ENCODE measurements at places on chromosomes 3 and 15.

DNA sequence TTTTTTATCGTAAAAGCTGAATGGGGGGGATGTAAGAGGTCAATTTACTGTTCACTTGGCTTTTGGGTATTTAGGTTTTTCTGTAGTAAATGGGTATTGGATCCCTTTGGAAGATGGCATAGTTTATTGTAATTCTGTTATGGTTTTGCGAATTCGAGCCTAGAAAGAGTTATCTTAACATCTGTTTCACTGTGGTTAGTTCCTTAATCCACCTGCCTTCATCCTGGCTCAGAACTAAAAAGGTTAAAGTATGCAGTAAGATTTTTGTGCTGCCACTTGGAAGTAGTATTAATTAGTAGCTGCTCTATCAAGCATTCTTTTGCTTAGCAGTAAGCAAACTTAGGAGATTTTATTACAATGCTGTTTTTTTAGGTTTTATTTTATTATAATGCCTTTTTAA lies 62.4 kb downstream of the ARIH1 start:
- DNase-seq = no peak

DNA sequence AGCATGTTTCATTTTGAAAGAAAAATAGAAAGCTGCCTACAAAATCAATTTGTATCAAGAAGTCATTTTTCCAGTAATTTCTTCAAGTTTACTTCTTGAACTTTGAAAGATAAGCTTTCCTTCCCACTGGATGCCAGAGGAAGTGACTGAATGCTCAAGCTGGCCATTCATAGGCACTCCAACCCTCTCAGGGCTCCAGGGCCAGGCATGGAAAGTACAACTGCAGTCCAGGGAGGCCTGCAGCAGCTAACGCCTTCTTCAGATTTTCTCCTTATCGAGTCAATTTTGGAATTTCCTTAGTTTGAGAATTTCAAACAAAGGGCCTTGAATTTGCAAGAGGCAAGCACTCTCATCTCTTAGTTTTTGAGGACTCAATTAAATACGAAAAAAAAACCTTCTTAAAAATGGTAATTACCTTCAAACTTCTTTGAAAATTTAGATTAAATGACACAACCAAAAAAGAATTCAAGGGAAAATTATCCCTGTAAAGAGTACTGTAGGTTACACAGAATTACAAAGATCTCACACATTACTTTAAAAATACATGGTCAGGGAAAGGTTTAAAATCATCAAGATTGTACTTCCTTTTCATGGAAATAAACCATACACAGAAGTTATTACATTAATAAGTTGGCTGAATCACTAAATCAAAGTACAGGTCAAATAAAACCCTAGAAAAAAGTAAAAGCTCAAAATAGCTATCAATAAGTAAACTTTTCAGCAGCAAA lies 2.5 kb downstream of the UBP1 start:
- DNase-seq = peak; percentile 25

GRCh38 chr3:87045473-87045872 lies 54.5 kb upstream of the VGLL3 start:
- no peak for DNase-seq

DNA sequence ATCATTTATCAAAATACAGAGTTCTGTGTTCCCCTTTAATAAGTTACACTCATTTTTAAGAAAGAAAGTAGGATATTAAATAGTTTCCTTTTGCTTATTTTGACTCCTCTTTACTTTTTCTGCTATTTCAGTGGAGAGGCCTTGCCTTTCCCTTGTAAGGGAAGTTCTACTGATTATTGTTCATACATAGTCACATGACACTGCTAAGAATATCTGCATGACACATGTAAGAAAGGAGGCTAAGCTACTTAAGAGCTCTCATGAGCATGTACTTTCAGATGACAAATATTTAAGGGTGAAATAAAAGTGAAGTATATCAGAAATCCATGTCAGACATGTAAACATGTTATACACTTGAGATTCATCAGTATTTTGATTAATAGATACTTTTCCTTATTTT lies 39.0 kb downstream of the MYRIP start:
- DNase-seq = no peak

- no peak for DNase-seq
Observed at GRCh38 chr3:4716706-4717362, 223.7 kb downstream of the ITPR1 start.

GRCh38 chr3:14492948-14493881 lies 46.9 kb downstream of the GRIP2 start:
- no peak for DNase-seq

DNA sequence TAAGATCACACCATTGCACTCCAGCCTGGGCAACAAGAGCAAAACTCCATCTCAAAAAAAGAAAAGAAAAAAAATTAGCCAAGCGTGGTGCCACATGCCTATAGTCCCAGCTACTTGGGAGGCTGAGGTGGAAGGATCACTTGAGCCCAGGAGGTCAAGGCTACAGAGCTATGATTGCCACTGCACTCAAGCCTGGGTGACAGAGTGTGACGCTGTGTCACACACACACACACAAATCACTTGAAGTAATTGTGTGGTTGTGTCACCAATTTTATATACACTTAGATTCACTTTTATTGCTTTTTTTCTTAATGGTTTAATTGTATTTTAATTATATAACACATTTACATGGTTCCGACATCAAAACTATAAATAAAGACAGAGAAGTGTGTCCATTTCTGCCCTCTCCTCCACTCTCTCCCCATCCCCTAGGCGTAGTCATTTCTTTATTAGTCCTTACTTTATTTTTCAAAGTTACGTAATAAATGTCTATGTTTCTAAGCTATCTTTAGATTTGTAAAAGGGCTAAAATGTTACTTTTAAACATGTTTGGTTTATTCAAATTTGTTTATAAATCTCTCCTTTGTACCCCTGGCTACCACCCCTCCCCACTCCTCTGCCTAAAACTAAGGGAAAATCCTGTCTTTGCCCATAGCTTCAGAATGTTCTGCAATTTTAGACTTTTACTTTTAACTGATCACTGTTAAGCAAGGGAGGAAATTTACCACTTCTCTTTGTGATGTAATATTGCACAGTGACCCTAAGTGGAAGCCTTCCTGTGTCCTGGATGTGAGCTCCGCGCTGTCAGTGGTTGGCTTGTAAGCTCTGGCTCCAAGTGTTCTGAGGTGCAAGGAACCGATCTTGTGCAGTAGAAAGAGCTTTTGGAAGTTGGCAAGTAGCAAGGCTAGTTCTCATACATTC lies 10.8 kb upstream of the VILL start:
- DNase-seq = peak; percentile 88

DNA sequence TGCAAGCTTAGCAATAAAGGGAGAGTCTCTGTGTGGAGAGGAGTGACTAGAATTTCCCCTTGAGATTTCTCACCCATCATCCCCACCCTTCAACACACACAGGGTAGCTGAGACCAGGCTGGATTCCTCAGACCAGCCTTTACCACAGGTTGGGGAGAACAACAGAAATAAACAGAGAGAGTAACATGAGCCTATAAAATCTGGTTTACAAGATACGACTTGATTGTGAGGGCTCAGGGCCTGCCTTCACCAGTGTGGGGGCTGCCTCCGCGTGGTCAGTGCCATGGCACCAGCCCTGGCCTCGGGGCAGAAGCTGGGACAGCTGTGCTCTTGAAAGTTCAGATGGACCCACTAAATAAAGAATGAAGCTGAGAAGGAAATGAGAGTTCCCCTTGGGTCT lies 14.6 kb upstream of the MAGEF1 start:
- DNase-seq = no peak

- no peak for DNase-seq
Observed at GRCh38 chr3:140303875-140304274, 368.9 kb downstream of the CLSTN2 start.

DNA sequence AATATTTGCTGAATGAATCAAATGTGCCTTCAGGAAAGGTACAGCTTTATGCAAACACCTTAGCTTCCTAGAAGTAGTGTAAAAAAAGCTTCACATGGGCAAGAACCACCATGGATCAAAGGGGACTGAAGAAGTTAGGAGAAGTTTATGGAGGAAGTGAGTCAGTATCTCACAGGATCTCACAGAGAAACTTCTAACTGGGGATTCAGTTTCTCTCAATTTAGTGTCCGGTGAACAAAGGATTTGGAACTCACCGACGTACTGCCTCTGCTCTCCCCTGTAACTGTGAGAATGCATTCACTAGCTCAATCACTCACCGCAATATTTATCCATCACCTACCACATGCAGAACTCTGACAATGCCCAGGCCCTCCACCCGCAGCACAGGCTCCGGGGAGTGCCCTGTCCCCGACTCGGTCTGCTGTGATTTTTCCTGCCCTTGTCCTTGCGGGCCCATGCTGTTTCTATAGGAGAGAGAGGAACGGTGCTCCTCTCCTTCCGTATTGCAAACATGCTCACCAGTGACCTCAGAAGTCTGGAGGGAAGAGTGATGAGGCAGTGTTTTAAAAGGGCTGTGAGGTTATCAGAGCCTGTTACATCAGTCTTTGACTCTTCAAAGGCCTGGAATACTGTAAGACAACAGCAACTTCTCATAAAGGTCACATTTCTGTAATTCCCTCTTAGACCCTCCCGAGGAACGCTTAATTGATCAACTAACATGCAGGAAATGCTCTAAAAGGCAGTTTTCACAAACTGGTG lies 222.5 kb upstream of the ICE2 start:
- no peak for DNase-seq

DNA sequence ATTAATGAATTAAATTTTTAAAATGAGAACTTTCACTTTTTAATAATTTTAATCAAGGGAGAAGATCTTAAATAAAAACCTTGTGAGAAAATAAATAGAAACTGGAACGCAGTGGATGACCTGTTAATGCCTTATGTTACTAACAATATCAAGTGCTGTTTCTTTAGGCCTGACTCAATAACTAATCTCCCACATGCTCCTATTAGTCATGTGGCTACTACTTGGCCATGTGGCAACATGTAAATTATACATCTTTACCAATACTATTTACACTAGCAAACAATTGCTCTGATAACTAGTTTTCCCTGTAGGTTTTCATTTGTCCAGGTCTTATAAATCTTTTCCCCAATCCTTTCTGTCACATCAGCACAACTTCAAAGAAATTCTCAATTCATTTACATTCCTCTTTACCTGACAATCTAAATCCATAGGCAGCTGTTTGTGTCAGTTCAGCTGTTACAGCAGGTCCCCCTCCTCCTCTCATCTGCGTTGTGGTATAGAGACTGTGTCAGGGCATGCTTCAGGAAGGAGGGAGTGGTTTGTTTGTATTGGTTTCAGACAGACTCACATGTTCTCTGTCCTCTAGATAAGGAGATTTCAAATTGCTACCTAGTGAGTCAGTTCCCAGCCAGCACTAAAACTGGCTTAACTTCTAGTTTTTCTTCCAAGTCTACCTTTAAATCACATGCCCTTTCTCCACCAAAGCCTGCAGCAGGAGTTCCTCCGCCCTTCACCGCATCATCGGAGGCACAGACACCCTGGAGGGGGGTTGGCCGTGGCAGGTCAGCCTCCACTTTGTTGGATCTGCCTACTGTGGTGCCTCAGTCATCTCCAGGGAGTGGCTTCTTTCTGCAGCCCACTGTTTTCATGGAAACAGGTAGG lies 11.3 kb upstream of the C3orf52 start:
- DNase-seq = no peak

- DNase-seq = no peak
Observed at GRCh38 chr3:146590521-146590920, 14.6 kb downstream of the PLSCR5 start.

- DNase-seq = no peak
Observed at GRCh38 chr15:61467823-61468222, 238.7 kb upstream of the RORA start.

DNA sequence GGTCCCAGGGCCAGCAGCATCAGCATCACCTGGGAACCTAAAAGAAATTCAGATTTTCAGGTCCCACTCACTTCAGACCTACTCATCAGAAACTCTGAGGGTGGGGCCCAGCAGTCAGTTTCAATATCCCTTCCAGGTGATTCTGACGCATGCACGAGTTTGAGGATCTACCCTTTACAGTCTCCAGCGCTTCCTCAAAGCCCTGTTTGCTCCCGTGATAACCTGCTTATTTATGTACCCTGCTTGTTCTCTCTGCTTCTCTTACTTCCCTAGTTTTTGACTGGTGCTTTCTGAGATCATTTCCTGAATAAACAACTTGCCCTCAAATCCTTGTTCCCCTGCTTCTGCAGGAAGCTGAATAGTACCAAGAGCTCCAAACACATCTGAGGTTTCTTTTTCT lies 245.3 kb downstream of the ZNF621 start:
- DNase-seq = peak; percentile 70

DNA sequence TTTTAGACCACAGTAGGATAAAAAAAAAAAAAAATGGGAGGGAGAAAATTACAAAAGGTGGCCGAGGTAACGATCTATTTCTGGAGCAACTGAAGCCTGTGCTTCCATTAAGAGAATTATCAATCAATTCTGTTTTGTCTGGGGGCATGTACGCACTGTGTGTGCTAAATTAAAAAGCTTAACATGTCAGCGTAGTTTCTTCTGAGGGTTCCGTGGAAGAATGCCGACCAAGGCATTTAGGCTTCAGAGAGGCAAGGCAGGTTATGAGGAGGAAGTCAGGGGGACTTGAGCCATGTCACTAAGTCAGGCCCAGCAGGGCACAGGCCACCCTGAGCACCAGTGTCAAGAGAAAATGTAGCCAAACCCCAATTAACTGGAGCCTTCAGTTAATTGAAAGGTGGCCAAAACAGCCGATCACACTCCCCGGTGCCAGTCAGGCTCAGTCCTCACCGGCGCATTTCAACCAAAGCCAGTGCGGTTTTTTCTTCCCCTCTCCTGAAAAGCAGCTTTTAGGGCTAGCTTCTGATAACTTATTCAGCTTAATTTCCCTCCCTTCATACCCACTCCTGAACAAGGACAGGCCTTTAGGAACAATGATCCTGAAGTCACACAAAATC lies 113.9 kb downstream of the MEGF11 start:
- no peak for DNase-seq

DNA sequence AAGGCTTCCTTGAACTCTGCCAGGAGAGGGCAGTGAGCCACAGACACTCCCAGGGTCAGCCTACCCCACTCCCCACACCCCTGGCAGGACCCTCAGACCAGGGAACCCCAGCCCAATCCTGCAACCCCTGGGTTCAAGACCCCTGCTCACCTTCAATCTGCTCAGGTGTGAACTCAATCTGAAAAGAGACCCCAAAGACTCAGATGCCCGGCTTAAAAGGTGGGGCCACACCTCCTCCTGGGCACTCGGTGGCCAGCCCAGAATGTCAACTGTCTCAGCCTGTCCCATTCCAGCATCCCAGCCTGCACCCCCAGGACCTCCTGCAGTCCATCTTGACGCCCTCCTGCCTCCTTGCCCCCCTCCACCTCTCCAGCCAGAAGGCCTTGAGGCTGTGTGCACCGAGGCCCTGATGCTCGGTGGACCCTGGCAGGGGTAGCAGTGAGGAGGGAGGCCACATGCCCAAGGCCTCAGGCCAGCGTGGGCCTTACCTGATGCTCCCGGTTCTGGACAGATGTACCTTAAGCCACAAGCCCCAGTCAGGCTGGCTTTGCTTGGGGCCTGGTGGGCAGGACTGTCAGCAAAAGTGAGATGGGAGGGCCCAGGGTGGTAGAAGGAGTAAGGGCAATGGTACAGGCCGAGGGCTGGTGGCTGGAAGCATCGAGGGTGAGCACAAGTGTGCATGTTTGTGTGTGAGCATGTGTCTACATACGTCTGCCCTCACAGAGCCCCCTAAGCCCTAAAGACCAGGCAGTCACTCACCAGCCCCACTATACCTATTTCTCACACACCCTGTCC lies 2.2 kb downstream of the MYL3 start:
- DNase-seq = no peak
